CD4-positive, CD25-positive, alpha-beta regulatory T cell (primary cell): ENCODE measurements at places on chromosomes 1 and 21.

- DNase-seq, result peak; percentile 16
These were observed 14.4 kb downstream of the SLC41A1 start for GRCh38 chr1:205798577-205798976.

DNA sequence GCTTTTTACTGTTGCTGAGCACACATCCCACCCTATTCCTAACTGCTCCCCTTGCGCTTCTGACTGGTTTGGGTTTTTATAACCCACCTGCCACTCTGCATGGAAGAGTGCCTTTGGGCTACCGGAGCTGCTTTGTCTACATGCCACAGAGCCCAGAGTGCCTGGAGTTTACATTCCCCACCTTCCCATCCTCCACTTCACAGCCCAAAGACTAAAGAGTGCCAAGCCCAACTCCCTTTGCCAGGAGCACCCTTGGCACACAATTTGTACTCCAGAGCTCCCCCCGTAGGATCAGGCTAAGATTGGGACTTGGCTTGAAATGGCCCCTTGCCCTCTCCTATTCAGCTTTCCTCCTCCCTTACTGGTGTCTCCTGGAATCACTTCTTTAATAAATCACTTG, 63.3 kb downstream of the LHX9 start:
- no peak for DNase-seq

GRCh38 chr1:24317956-24318614, 1.1 kb upstream of the GRHL3 start:
- DNase-seq, result no peak

- no peak for DNase-seq
These were observed 41.9 kb downstream of the LPGAT1 start for GRCh38 chr1:211788626-211789025.

DNA sequence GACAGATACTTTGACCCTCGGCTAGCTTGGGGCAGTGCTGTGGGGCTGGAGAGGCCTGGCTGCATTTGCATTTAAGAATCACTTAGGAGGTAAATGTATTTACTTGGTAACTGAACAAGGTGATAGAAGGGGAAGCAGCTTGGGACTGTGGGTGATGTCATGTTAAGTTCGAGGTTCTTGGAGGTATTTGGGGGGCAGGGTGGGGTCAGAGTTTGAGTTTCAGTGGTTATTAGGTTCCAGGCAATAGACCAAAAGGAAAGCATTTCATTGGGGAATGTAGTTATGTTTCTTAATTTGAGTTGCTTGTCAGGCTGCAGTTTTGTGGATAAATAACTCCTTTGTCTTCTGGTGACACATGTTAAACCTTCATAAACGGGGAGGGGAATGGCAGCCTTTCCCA, 2.4 kb upstream of the FAM78B start:
- no peak for DNase-seq

DNA sequence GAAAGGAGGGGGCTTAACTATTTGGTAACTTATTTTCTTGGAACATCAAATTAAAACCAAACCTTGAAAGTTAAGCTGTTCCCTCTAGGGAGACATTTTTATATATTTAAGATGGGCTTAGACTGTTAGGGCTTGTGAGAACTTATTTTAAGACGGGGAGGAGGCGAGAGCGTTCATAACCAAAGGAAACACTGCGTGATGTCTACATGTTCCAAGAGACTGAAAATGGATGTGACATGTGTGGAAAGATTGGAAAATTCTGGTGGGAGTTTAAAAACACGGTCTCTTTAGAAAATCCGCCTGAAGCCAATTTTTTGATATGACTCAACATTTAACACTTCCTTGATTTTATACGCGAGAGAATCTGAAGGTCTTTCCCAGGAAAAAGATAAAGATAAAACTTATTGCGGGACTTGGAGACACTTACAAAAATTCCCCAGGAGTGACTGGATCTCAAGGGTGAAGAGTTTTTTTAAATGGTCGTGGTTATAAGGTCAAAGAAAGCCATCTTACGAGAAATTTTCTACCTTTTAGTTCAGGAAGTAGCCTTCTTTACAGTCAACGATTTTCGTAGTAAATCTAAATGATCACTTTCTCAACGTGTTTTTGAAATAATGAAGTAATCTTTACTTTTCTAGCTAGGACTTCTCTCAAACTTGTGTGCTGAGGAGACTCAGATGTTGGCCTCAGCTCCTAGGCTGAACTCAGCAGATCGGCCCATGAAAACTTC, 828 bp downstream of the PNRC2 start:
- DNase-seq, result no peak

- no peak for DNase-seq
These were observed 459.7 kb downstream of the KIF26B start for GRCh38 chr1:245614476-245614875.

DNA sequence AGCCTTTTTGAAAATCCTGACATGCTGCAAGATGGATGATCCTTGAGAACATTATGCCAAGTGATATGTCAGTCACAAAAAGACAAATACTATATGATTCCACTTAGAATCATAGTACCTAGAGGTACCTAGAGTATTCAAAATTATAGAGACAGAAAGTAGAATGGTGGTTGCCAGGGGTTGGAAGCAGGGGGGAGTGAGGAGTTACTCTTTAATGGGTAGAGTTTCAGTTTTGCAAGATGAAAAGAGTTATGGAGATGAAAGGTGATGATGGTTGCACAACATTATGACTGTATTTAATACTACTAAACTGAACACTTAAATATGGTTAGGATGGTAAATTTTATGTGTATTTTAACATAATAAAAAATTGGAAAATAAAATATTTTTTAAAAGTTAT, 37.9 kb upstream of the PODN start:
- no peak for DNase-seq
